ENCODE measurements at places on chromosomes 2 and 18. TPM values are rescaled to one million over a fixed set of nuclear protein-coding genes. Genes with fewer than 3 reads are reported as not detected.

The ELOA2 gene
- not detected for polyA plus RNA-seq

The MARCHF4 gene
- not detected for polyA plus RNA-seq

The GPBAR1 gene
- 2.9 TPM for polyA plus RNA-seq

The ANKRD39 gene
- polyA plus RNA-seq = 17.7 TPM

The SLC23A3 gene
- polyA plus RNA-seq = 1.2 TPM

The CLEC4F gene
- 2.0 TPM for polyA plus RNA-seq

The IL36A gene
- polyA plus RNA-seq = not detected

The CNDP2 gene
- 123 TPM for polyA plus RNA-seq

The ATP5MC3 gene
- polyA plus RNA-seq = 188 TPM

The CTAGE1 gene
- not detected for polyA plus RNA-seq

The ASPRV1 gene
- polyA plus RNA-seq = 2.0 TPM

The SERPINB10 gene
- 0.12 TPM for polyA plus RNA-seq

The MARS2 gene
- polyA plus RNA-seq = 8.2 TPM

The PID1 gene
- 5.2 TPM for polyA plus RNA-seq

The KCNJ3 gene
- polyA plus RNA-seq = 1.2 TPM

The CROCC2 gene
- polyA plus RNA-seq = 0.74 TPM

The MDH1B gene
- 0.27 TPM for polyA plus RNA-seq

The RASGRP3 gene
- polyA plus RNA-seq = 14.0 TPM

The DSC2 gene
- polyA plus RNA-seq = 0.90 TPM

The IL1RL2 gene
- polyA plus RNA-seq = 0.06 TPM

The DQX1 gene
- polyA plus RNA-seq = 0.09 TPM

The CYBRD1 gene
- 8.2 TPM for polyA plus RNA-seq

The SPEG gene
- polyA plus RNA-seq = 4.9 TPM

The OSBPL1A gene
- polyA plus RNA-seq = 3.8 TPM

The CD302 gene
- polyA plus RNA-seq = 13.7 TPM

The CPLX4 gene
- polyA plus RNA-seq = 0.04 TPM

The SIX3 gene
- polyA plus RNA-seq = not detected

The REG3G gene
- polyA plus RNA-seq = not detected

The STARD6 gene
- not detected for polyA plus RNA-seq

Data from spleen (tissue), 13 donors.